Activated T-cell treated with anti-CD3 and anti-CD28 coated beads, Interleukin-2, amount 50 U/mL, for 1 hour (primary cell): ENCODE measurements at places on chromosomes 7 and 10.

DNA sequence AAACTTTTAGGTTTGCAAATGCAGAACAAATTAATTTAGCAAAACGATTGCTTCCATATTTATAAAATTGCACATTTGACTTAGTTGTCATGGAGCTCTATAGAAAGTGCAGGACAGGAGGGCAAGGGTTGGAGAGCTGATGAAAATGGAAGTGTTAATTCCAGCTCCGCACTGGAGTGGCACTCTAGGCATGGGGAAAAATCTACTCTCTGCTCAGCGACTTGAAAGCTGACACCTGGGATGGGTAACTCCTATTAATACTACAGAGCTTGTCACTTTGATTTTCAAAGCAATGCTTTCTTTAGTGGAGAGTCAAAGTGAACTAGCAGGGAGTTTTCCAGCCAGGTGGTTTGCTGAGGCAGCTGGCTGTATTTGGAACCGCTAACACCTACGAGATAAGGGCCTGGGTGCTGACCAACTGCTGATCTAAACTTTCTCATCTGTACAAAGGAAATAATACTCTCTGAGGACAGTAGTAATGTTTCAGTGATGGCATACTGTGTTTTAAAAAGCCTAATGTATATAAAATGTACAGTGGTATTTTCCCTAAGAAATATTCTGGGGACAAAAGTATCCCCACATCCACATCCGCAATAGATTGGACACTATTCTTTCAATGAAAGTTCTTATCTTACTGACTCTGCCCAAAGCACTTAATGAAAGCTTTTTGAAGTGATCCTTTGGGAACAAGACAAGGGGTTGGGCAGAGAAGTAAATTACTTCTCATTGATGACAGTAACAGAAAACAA, 444.3 kb downstream of the GPAM start:
- no peak for DNase-seq

GRCh38 chr10:96921655-96922054, 89.6 kb downstream of the LCOR start:
- no peak for DNase-seq

- DNase-seq, result no peak
Measured at GRCh38 chr10:28111712-28112111, 112.8 kb upstream of the ODAD2 start.

DNA sequence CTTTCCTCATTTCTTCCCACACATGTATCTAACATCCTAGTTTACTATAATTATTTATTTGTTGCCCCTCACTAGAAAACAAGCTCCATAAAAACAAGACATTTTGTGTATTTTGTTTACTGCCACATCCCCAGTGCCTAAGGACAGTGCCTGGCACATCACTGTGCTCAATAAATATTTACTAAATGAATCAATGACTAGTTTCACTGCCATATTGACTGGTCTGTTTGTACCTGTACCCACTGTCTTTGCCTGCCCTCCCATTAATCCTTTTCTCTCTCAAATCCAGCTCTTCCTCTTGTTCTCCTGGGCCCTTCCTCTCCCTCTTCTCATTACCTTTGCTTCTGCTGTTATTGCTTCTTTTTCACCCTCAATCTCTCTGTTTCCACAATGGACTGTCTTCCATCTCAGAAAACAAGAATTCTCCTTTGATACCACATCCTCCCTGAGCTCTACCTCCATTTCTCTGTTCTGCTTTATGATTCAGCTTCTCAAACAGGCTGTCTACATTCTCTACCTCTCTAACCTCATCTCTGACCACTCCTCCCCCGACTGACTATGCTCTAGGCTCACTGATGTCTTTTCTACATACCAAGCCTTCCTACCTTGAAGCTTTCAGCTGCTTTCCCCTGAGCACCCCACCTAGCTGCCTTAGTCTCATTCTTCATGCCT, 8.3 kb upstream of the FAM133B start:
- no peak for DNase-seq

DNA sequence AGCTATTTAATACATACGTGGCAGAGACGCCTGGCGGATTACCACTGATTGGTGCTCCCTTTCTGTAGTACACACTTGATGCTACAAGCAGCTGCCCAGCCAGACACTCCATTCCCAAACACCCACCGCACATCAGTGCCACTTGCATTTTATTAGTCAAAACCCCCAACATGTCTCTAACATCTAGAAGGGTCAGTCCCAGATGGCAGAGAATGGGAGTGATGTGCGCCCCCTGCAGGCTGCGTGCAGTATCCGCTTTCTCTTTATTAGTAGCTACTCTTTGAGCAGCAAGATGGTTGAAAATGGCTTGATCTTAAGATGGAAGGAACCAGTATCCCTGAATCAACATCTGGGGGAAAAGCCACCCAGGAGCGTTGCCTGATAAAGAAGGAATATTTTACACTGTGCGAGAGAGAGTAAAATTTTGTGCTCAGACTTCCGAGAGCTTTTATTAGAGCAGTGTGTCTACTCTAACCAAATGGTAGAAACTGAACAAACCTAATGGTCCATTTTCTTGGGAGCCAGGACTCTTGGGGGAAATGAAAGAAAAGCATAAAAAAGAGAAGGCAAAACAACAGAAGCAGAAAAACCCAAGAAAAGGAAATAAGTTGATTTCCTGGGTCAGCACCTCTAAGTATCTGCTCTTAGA, 78.3 kb downstream of the ST8SIA6 start:
- DNase-seq, result peak; percentile 21

DNA sequence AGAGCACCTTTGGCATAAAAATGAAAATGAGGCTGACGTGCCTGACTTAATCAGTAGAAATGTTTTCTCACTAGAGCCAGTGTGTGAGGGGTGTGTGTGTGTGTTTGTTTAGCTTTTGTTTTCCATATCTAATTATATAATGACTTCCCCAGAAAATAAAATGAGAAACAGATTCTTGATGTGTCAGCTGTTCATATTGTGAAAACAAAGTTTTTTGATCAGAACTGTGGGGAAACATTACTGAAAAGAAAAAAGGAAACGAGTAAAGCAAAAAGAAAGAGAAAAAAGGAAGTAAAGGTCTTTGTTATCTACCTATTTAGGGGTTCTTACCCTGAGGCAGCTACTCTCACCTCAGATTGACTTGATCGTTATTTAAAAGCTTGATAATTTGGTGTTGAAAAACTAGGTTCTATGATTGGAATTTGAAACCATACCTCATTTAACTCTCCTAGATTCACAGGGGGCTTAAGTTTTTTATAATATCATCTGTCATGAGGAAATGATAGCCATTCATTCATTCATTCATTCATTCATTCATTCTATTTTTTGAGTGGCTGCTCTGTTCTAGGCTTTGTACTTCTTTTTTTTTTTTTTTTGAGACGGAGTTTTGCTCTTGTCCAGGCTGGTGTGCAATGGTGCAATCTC, 58.0 kb downstream of the CREM start:
- DNase-seq, result no peak
